ENCODE measurements at places on chromosomes 6 and 20.

DNA sequence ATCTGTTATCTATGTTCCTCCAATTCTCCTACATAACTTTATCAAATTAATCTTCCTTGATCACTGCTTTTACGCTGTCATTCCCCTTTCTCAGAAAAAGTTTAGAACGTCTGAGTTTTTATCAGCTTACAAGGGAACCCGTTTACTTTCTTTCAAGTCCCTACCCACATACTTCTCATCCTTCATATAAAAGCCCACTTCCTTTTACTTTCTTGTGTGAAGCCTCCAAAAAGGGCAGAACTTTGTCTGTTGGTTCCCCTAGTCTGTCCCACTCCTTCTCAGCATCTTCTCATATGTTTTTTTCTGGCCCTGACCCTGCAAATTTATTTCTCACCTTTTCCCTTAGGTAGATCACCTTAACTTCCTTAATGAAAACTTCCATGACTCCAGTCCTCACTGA, 106.1 kb downstream of the TFAP2B start:
- DNase-seq, result no peak

GRCh38 chr20:52193133-52193532, 1.6 kb upstream of the ZFP64 start:
- DNase-seq, result no peak

- DNase-seq, result no peak
Measured at GRCh38 chr6:125193208-125193607, 39.6 kb downstream of the TPD52L1 start.

GRCh38 chr6:162377735-162378134, 349.8 kb downstream of the PRKN start:
- no peak for DNase-seq

DNA sequence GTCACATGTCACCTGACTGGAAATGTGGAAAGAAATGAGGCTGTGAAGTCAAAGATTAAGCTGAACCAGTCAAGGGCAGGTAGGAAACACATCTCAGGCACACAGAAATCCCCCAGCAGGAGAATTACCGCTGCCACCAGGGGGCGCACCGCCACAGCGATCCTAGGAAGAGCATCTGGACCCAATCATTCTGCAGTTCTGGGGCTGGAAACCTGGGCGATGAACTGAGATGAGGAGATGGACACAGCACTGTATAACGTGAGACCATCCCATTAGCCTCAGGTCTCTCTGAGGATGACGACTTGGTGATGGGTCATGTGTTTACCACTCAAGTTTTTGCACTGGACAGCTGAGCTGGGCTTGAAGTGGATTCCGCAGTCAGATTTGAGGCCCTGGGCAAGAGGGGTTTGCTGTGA, 6.5 kb upstream of the SLC24A3 start:
- peak; percentile 76 for DNase-seq

DNA sequence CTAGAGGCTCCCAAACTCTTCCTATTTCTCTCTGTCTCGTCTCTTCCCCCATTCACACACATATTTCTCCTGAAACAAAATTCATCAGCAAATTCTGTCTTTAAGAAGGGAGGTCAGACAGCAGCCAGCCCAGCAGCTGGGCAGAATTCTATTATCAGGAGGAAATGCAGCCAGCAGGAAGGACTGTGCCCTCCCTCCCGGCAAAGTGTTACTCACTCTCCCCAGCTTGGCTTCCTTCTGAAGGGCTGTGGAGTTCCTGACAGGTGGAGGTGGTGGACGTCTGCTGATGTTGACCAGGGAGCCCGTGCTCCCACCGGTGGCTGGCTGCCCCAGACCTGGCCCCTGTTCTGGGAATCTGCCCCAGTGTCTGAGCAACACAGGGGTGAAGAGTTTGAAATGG, 37.3 kb downstream of the KCNB1 start:
- no peak for DNase-seq

- no peak for DNase-seq
Measured at GRCh38 chr6:193773-194310, 98.4 kb upstream of the DUSP22 start.

DNA sequence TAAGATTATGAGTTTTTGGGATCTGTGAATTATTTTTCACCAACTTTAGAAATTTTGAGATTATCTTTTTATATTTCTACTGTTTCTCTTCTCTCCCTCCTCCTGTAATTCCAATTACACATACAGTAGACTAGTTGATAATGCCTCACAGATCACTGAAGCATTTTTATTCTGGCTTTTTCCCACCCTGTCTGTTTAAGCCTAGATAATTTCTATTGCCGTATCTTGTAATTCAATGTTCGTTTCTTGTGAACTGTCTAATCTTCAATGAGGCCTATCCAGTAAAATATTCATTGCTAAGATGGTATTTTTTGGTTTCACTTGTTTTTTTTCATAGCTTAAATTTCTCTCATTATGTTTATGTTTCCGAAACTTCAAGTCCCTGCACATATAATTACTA, 12.0 kb downstream of the MDN1 start:
- DNase-seq, result no peak

- DNase-seq, result peak; percentile 88
Measured at GRCh38 chr6:4973982-4974745, 29.7 kb downstream of the RPP40 start.

DNA sequence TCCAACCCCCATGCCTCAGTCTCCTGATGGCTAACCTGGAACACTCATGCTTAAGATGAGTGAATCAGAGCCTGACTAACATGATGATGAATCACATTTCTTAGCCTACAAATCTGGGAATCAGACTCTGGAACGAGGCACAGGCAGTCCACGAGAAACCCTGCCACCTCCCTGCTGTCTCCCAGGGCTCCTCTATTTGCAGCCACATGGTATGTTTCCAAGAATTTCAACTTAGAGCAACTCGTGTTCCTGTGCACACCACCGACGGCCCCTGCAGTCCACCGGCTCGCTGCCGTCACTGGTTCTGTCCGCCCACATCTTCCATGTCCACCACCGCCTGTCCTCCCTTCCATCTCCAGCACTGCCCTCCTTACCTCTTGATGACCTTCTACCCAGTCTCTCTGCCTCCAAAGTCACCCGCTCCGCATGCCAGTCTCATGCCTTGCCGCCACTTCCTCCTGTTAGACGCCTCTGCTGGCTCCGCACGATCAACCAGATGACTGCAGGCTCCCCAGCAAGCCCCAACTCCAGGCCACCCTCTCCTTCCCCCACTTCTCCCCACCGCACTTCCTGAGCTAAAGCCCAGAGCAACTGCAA, 87.6 kb downstream of the AGPAT4 start:
- DNase-seq, result peak; percentile 61

DNA sequence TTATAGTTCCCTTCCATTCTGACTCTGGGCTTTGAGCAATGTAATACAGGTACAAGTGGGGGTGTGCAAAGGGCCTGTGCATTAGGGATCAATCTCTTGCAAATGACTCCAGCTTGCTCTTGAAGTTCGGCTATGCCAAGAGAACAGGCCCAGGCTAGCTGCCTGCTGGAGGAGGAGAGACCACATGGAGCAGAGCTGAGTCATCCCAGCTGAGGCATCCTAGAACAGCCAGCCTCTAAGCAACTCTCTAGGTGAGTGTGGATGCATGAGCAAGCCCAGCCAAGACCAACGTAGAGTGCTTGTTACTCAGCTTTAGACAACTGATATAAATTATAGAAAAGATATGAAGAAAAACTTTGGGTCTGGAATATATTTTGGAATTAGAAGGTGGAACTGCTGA, 47.6 kb upstream of the RBM24 start:
- DNase-seq, result no peak

DNA sequence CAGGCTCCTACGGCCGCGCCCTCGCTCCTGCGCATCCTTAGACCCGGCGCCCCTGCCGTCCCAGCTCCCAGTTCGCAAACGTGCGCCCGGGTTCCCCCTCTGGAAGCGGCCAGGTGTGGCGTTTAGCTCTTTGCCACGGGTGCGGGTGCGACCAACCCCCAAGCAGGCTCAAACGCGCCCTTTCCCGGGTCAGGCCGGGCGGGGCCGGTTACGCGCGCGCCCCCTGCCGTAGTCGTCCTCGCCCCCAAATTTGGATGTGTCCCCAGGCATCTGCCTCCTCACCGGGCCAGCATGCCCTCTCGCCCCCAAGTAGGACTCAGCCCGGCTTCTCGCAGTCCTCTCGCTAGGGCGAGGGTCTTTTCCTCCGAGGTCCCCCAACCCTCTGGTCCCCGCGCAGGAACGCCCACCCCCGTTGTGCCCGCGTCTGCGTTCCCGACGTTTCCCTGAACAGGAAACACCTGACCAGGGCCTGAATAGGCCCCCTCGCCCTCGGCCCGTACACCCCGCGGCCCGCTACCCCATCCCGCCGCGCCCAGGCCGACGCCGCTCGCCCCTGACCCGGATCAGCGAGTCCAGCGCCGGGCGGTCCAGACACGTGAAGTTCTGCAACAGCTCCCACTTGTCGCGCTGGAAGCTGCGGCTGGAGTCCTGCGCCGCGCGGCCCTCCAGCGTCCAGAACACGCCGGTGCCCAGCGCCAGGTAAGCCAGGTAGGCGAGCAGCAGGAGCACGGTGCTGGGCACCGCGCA, 520 bp downstream of the KCNK17 start:
- DNase-seq, result no peak

Measured in adipocyte (in vitro differentiated cells).